AML-193 (cell line): ENCODE measurements at places on chromosomes 5 and 9.
A peak's percentile ranks its signal among the peaks of the same experiment; 100 is the strongest.

DNA sequence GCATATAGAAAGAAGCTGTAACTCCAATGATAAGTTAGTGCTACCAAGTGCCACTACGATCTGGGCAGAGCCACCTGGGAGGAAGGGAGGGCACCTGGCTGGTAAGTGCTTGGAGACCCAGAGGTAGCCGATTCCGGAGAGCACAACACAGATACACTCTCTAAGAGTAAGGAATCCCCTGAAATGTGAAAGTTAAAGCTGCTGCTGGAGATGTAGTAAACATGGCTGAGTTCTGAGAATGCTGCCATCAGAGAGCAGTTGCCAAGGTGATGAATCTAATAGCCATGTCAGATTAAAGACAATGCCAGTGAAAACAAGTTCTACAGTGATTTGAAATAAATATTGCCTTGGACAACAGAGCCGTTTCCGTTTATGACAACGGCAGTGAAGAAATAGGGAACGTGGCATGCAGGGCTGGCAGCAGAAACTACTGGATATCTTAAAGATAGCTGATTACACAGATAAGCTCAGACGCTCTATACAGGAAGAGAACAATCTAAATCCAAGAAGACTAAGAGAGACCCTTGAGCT is 561.2 kb upstream of the C9orf72 start:
- DNase-seq = no peak

DNA sequence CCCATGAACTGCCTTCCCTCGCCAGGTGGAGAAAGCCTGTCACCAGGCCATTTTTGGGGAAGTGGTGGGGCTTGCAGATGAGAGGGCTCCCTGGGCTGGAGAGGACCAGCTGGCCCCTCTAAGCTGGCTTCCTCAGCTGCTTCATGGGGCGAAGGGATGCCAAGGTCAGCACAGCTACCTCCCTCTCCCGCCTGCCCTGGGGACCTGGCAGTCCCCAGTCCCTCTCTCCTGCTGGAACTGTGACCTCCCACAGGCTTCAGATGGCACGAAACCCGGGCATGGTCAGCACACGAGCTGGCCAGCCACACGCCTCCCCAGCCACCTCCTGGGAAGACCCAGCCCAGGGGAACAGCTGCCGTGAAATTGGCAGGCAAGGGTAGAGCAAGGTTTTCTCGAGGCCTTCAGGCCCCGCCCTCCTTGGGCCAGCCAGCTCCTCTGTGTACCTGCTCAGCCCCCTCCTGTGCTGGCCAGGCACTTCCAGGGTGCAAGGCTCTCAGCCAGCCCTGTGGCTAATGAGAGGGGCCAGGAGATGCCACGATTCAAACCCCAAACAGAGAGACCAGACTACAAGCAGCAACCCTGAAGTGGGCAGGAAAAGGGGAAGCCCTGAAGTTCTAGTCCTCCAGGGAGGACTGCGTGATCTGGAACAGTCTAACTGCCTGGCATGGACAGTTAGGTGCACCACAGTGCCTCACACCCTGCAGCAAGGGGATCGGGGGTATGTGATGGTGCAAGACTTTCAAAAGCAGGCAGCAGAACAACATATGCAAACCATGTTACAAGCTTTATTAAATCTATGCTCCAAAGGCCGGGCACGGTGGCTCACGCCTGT is 12.9 kb downstream of the PLPP7 start:
- DNase-seq = no peak

DNA sequence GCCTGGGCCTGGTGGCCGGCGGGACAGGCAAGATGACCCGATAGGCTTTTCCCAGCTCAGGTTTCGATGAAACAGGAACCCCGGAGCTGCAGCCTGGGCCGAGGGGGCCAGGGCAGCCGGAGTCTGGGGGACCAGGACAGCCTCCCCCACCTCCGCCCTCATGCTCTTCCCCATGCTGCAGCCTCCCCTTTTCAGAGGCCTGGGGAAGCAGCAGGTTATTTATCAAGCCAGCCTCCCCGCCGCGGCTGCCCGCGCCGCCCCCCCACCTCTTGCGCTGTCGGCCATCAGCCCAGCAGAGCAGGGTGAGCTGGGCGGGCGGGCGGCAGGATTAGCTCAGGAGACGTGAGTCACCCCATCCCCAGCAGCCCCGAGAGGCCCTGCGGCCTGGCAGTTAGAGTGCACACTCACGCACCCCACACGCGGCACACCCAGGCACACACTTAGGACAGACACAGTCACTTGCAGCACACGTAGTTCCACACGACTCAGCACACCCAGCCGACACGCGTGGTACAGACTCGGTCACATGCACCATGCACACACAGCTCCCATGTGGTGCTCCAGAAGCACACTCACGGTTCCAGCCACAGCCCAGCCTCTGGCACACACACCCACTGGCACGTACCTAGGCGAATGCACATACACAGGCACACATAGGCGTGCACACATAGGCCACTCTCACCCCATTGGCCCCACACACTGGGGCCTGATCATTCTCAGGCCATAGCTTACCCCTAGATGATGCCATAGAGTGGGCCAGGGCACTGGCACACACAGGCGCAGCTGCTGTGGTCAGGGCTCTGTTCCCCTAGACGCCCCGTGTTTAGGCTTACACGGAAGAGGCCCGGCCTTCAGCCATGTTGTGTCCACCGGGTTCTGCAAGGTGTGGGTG is 13.0 kb downstream of the CXXC5 start:
- peak; percentile 86 for DNase-seq

GRCh38 chr9:108639696-108640095 is 216.1 kb downstream of the ACTL7B start:
- no peak for DNase-seq

- no peak for DNase-seq
These were observed 6.0 kb downstream of the KIF24 start for GRCh38 chr9:34322899-34323591.

GRCh38 chr5:141657937-141658545 is 6.8 kb upstream of the FCHSD1 start:
- DNase-seq = no peak

DNA sequence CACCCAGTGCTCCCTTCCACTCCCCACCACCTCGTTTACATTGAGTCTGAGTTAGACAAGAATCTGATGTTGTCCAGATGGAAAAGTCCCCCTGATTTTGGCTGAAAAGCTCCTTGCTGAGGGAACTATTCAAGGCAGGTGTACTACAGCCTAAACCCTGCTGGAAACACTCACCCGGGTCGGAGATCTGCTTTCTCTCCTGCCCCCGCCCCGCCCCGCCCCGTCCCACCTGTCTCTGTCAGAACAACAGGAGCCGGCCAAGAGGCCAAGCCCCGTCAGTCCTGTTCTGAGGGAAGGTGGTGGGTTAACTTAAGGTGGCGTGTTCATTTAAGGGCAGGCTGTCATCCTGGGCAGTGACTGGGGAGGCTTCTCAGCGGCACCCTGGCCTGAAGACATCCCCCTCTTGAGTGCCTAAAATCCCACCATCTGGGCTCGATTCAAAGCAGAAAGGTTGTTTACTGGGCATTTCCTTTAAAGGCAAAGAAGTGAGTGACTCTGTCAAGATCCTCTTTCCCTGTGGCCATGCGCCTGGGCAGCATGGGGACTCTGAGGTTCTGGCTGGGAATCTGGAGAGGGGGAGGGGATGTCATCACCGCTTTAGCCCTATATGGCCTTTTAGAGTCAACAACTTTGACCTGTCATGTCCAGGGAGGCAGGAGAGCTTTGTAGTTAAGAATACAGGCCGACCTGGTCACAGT is 71.1 kb upstream of the NEURL1B start:
- no peak for DNase-seq

DNA sequence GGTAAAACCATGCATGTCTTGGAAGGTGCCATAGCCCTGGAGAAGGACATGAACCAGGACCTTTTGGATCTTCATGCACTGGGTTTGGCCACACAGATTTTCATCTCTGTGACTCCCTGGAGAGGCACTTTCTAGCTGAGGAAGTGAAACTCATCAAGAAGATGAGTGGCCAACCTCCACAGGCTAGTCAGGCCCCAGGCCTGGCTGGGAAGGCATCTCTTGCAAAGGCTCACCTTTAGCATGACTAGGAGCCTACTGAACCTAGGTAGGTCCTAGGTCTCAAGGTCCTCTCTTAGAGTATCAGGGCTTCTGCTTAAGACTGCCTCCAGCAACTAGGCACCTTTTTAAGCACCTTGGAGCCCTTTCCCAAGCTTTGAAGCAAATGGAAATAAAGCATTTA is 1448.7 kb upstream of the ACO1 start:
- no peak for DNase-seq

DNA sequence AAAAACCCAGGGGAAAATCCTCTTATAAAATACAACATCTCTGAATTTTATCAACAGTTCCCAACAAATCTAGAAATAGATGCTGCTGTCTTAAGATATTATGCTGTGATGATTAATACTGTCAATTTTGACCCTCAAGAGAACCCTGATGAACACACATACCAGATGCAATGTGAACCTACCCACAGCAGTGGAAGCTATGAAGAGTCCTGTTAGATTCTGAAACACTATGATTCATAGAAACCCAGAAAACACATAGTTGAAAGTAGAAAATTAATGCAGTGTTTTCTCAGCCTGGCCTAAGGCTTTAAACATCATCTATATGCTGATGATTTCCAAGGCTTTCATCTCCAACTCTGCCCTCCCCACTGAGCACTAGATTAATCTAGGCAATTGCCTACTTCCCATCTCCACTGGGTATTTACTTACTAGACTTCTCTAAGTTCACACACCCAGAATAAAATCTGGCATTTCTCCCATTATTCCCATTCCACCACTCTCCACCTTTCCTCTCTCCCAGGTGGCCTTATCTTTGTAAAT is 296.2 kb downstream of the CTNND2 start:
- no peak for DNase-seq
